ENCODE measurements at places on chromosomes 11 and 22. TPM values are rescaled to one million over a fixed set of nuclear protein-coding genes. Genes with fewer than 3 reads are reported as not detected.

DNA sequence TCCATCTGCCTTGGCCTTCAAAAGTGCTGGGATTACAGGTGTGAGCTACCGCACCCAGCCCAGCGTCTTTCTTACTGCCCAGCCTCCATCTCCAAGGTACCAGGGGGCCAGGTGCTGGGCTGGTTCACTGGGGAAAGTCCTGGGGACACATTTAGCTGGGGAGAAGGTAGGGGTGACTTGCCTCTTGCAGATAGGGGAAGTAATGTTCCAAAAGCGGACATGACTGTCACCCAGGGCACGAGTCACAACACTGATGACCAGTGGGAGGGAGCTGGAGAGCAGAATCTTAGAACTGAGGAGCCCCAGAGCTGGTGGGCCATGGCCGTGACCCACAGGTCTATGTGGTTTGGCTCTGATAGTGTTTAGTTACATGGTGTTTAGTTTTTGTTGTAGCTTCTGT, 2.4 kb upstream of the SLC15A3 start:
- no peak for DNase-seq

DNA sequence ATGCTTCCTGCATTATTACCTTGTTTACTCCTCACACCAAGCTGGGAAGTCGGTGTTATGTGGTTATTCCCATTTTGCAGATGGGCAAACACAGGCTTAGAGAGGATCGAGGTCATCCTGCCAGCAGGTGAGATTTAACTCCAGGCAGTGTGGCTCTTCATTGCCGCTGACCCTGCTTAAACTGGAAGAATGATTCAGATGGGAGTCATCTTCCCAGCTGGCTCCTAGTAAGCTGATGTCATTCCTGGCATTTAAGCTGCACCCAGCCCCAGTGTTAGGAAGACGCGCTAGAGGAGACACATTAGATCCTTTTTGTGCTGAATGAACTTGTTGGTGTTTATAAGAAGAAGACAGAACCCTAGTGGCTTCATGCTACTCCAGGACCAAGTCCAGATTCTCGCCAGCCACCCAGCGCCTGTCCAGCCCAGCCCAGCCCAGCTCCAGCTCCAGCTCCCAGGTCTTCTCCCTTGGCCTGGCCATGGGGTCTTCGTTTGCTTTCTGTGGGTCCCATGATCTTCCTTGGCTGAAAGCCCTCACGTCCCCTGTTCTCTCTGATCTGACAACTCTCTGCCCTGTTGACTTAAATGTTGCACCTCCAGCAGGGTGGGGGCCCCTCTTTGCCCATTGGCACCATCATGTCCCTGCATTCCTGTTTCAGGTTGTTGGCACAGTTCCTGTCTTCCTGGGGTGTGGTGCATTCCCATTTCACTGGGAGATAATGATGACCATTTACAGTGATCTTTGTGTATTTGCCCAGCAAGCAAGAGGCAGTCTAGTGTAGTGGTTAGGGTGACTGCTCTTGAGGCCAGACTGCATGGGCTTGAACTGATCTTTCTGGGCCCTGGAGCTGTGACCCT, 13.6 kb downstream of the PARVB start:
- peak; percentile 55 for DNase-seq

- DNase-seq: no peak
Measured at GRCh38 chr11:65865550-65866172, 5.4 kb downstream of the MUS81 start.

DNA sequence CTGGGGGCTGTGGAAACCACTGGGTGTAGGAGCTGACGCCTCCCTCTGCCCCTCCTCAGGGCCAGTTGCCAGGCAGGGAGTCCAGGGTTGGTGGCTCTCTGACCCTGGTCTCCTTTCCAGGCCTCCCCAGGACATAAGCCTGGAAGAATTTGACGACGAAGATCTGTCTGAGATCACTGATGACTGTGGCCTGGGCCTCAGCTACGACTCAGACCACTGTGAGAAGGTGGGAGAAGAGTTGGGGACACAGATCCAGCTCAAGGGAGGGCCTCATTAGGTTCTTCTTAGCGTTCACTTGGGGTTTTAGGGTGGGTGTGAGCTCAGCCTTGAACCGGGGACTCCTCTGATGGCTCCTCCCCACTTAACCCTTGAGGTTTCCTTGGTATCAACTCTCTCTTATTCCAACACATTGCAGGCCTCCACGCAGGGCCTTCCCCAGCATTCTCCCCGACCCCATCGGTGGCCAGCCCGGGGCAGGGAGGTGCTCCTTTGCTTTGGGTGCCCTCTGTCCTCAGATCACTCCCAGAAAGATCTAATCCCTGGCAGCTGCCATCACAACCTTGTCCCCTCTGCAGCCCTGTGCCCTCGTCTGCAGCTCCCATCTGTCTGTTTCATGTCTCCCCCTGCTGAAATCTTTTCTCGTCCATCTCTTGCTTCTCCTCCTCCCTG, 1.2 kb downstream of the MAPK8IP2 start:
- no peak for DNase-seq

- DNase-seq: peak; percentile 68
Measured at GRCh38 chr11:90204832-90205646, 17.8 kb downstream of the CHORDC1 start.

GRCh38 chr22:40739721-40740120, 60.4 kb downstream of the MCHR1 start:
- peak; percentile 61 for DNase-seq

Gene P4HA3
- 36.3 TPM for total RNA-seq

DNA sequence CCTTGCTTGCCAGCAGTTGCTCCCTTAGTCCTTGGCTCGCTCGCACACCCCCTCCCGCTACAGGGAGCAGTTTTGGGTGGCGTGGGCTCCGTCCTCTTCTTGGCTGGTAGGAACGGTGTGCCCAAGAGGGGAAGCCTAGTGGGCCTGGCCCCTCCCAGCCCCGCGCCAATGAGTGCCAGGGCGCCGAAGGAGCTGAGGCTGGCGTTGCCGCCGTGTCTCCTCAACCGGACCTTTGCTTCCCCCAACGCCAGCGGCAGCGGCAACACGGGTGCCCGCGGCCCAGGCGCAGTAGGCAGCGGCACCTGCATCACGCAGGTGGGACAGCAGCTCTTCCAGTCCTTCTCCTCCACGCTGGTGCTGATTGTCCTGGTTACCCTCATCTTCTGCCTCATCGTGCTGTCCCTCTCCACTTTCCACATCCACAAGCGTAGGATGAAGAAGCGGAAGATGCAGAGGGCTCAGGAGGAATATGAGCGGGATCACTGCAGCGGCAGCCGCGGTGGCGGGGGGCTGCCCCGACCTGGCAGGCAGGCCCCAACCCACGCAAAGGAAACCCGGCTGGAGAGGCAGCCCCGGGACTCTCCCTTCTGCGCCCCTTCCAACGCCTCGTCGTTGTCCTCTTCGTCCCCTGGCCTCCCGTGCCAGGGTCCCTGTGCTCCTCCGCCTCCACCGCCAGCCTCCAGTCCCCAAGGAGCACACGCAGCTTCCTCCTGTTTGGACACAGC, 1.6 kb downstream of the C11orf87 start:
- DNase-seq: no peak

Gene OR52E8
- not detected for total RNA-seq

Gene IGLL1
- not detected for total RNA-seq

DNA sequence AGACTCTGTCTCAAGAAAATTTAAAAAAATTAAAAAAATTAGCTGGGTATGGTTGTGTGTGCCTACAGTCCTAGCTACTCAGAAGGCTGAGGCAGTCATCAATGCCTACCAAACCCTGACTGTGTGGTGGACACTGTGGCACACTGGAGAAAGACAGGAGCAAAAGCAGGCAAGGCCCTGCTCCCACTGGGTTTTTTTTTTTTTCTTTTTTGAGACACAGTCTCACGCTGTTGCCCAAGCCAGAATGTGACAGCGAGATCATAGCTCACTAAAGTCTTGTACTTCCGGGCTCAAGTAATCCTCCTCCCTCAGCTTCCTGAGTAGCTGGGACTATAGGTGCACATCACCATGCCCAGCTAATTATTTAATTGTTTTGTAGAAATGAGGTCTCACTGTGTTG, 4.6 kb downstream of the NEFH start:
- no peak for DNase-seq

DNA sequence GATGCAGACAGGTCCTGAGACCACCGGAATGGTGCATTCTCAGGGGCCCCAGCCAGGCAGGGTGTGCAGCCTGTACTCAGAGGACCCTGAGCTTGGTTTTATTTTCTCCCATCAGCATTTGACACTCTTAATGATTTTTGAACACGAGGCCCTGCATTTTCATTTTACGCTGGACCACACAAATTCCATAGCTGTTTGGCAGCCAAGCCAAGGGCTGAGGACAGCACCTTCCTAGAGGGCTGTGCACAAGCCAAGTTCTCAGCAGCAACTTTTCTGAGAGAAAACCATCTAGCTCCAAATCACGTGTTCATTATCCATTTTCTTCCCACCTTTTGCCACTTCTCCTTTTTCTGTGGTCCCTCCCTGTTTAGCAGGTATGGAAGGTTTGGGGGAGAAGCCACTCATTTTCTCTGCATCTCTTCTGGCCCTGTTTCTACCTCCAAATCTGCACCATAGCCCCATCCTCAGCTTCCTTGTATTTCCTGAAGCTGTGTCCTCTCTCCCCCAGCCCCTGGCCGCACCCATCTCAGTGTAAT, 60.4 kb downstream of the TRAF6 start:
- DNase-seq: no peak

DNA sequence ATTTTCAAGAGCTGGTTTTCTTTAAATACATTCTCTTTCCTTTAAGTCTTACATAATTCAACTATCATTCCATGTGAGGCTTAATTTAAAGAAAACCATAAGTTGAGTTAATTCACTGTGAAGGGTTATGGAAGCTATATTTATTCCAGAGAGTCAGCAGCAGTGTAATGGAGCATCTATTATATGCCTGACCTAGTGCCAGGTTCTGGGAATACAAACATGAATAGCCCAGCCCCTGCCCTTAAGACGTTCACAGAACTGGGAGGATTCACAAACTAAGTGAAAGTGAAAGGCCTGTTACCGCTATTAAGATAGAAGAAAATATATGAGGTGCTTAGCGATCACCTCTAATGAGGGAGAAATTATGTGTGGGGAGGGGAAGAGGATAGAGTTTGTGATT, 408.9 kb upstream of the CCDC90B start:
- DNase-seq: no peak

DNA sequence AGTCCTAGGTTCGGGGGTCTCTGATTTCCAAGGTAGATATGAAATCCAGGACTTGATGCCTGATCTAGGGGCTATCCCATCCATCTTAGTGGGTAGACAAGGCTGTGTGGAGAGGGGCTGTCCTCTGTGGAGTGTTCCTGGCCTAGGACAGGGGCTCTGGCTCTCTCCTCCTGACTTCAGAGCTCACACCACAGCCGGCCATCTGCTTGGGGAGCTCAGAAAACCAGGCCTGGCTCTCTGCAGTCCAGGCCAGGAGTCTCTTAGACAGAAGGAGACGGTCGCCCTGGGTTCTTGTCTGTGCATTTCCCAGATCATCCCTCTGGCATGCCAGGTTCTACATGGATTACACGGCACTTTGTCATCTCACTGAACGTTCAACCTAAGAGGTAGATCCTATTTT, 17.9 kb downstream of the TUB start:
- no peak for DNase-seq

DNA sequence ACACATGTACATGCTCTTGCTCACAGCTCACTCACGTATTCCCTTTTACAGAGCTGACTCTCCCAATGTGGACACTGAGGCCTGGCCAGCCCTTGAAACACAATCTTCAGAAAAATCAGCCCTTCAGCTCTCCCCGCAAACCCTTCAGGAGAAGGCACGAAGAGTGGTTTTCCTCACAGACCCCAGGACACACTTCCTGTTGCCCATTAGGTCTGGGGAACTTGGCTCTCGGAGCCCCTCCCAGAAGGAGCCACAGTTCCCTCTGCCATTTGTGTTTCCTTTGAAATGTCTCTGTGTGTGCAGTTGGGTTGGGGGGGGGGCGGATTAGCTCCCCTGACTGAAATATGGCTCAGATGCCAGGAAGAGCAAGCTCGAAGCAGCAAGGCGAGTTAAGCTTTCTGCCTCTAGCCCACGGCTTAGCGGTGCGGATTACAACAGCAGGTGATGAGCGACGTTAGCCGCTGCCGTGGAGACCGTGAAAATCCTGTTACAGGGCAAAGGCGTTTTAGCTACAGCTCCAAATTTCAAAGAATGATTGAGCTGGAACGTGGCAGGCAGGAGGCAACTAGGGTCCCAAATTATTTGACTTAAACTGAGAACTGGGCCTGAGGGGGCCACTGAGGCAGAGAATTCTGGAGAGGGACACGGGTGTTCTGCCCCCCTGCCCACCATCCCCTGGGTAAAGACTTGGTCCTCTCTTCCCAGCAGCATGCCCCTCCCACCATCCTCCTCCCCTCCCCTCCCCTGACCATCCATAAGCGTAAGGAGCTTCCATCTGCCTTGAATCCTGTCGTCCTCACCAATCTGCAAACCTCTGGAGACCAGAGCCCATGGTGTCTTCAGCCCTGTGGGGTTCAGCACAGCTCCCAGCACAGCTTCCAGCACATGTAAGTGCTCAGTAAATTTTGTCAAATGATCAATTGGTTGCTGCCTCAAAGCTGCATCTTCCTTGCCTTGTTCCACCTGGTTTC, 598.6 kb downstream of the BUD13 start:
- no peak for DNase-seq

Gene OR2AG1
- total RNA-seq: not detected

GRCh38 chr11:72724021-72724551, 28.1 kb downstream of the ARAP1 start:
- DNase-seq: no peak

- DNase-seq: no peak
Measured at GRCh38 chr11:70655816-70656215, 257.5 kb downstream of the CTTN start.

Gene ADORA2A
- total RNA-seq: 3.8 TPM

DNA sequence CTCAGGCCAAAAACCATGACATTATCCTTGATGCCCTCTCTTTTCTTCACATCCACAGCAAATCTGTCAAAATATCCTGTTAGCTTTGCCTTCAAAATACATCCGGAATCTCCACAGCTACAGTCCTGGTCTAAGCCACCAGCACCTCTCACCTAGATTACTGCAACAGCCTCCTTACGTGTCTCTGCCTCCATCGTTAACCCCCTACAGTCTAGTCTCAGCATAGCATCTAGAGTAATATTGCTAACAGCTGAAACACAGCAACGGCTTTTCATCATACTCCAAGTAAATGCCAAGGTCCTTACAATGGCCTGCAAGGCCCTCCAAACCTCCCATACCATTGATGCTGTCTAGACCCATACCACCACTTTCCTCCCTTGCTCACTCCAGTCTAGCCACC, 4.4 kb downstream of the TSG101 start:
- DNase-seq: peak; percentile 2

Gene PDE3B
- total RNA-seq: 0.40 TPM

DNA sequence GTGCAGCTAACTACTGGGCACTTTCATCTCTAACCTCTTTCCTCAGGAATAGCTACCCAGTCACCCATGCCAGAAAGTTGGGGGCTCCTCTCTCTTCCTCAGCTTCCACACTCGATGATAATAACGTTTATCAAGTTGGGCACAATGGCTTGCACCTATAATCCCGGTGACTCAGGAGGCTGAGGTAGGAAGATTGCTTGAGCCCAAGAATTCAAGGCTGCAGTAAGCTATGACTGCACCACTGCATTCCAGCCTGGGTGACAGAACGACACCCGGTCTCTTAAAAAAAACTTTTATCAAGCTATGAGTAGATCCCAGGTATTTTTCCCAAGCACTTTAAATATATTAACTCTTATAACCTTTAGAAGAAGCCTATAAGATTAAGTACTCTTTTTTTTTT, 2.0 kb downstream of the SF3A1 start:
- DNase-seq: no peak

Gene IGF2
- 4.6 TPM for total RNA-seq

Gene SEC14L6
- total RNA-seq: not detected

- no peak for DNase-seq
Measured at GRCh38 chr11:64719406-64719805, 3.6 kb downstream of the NRXN2 start.

GRCh38 chr11:44917741-44918140, 32.9 kb downstream of the TP53I11 start:
- no peak for DNase-seq

- DNase-seq: no peak
Measured at GRCh38 chr11:113647108-113647507, 59.0 kb downstream of the TMPRSS5 start.
